ENCODE measurements at places on chromosomes 11 and 22.

- no peak for DNase-seq
Measured at GRCh38 chr22:19872779-19873137, 18.1 kb upstream of the GNB1L start.

DNA sequence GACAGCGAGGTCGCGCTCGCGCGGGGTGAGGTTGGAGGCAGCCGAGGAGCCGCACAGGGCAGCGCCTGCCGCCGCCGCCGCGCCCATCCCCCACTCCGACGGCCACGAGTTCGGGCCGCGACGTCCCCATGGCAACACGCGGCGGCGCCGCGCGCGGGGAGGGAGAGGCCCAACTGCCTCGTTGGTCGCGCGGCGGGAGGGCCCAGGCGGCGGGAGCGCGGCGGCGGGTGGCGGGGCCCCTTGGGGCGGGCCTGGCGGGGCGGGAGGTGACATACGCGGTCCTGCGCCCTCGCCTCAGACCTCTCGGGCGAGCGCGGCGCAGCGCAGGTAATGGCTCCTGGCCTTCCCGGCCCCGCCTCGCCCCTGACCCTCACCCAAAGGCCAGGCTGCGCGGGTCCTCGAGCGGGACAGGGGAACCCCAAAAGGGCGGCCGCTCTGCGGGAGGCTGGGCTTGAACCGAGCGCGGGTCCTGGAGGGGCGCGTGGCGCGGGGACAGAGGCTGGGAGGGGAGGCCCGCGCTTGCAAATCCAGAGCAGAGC lies at the start of gene DEUP1:
TSS of gene DEUP1 (plus strand) at position 297 of the 539 bp plus-strand sequence. CDS start 1,518 bp downstream, outside the sequence.
- no peak for DNase-seq

- no peak for DNase-seq
Measured at GRCh38 chr22:37021710-37022482, 2.4 kb downstream of the MPST start.

GRCh38 chr11:1052133-1053011 lies 15.9 kb upstream of the MUC6 start:
- DNase-seq, result no peak

DNA sequence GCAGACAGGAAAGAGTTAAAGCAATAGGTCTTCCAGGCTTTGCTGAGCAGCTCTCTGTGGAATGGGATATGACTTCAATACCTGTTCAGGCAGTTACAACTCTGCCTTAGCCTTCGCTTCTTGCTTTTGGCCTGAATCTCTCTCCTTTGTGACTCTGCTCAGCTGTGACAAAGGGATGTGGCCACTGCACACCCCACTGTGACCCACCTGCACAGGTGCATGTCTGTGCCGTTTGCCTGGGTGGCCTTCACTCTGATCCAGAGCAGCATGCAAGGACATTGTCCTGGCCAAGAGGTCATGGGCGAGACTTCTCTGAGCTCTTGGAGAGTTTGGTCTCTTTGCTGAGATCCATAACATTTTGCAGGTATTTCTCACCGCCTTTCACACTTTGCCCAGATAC lies 891.3 kb downstream of the BRD1 start:
- DNase-seq, result no peak

DNA sequence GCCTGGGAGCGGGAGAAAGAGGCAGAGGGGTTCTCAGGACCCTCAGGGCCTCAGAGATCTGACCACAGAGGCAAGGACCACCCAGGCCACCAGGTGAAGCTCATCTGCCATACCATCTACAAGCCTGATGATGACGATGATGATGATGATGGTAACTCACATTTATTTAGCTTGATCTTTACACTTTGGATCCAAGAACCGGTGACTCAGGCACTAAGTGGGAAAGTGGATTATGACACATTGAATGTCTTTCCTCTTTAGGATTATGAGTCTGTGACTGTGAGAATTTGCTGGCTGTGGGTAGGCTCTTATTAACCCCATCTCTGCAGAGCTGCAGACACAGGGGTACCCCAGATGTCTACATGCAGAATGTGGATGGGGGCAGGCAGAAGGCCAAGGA lies 110.3 kb downstream of the DSCAML1 start:
- no peak for DNase-seq

DNA sequence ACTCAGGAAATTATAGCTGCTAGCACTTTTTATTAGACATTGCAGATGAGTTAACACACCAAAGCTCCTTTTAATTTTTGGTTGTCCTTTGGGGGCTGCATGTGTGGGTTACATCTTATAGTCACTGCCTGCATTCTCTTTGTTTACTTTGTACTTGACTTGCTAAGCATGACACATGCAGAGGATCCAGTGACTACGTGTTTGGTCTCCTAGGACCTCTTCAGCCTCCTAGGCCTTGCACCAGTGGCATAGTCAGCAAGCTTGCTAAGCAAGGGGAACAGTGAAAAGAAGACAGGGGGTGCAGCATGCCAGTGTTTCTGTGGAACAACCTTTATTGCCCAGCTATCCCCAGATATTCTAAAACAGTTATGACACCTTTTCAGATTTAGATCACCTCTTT lies 108.2 kb downstream of the PAX6 start:
- DNase-seq, result no peak

DNA sequence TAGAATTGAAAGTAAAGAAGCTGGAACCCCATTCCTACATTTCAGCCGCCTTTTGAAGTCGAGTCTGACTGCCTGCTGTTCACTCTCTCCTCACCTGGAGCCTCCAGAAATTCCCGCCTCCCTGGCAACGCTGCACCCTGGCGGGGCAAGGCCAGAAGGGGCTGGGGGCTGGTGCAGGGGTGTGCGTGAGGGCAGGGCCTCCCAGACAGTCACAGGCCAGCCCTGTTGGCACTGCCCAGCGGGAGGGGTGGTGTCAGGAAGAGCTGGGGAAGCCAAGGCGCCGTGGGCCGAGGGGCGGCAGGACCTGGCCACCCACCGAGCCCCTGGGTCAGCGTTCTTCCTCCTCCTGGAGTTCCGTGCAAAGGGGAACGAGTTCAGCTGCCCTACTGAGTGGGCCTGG lies 123.2 kb downstream of the KCNQ1OT1 start:
- DNase-seq, result no peak

GRCh38 chr22:46588279-46589140 lies 31.7 kb upstream of the GRAMD4 start:
- DNase-seq, result no peak

DNA sequence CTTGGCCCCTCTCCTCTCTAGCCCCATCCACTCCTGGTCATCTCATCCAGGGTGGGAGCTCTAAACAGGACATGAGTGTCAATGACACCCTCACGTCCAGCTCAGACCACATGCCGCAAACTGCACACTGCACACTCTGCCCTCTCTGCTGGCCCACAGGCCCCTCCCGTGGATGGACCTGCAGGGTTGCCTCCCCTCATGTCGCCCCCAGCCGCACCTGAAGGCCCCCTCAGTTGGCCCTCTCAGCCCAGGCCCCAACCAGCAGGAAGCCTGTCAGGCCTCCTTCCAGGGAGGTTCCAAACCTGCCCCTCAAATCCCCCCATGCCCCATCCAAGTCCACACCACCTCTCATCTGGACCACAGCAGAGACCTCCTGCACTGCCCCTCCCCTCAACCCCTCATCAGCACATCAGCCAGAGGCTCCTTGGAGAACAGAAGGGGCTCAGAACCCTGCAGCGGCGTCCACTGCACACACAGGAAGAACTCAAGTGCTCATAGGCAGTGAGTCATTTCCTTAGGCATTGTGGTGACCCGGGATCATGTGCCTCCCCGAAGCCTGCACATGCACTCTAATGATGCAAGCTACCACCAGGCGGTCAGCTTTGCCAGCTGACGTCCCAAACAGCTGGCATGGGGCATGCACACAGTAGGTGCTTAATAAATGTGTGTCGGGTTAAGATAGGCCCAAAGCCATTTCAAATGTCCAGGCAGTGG lies 12.9 kb upstream of the CDKN1C start:
- DNase-seq, result no peak

- no peak for DNase-seq
Measured at GRCh38 chr11:108985945-108986279, 321.0 kb downstream of the DDX10 start.

- DNase-seq, result no peak
Measured at GRCh38 chr11:33859306-33859705, 32.6 kb downstream of the LMO2 start.

DNA sequence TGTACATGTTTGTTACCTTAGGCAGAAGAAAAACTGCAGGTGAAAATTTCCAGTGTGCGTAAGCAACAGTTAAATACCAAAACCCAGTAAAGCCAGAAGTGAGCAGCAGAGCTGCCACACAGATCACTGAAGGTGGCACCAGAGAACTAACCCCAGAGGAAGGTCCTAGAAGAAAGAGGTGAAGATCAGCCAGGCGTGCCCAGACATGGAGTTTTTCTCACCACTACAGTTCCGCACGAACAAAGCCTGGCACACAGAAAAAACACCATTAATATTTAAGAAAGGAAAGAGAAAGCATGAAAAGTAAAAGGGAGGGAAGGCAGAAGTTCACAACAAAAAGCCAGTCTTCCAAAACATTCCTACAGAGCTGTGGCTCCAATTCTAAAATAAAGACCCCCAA lies 60.7 kb downstream of the STK33 start:
- no peak for DNase-seq

- DNase-seq, result no peak
Measured at GRCh38 chr22:22357024-22357883, 112.7 kb downstream of the VPREB1 start.

GRCh38 chr11:104254347-104254746 lies 90.4 kb upstream of the PDGFD start:
- no peak for DNase-seq

GRCh38 chr11:215581-216037 lies 8.1 kb downstream of the RIC8A start:
- no peak for DNase-seq

- DNase-seq, result no peak
Measured at GRCh38 chr11:57214494-57214893, 22.6 kb downstream of the APLNR start.

GRCh38 chr11:93236741-93237675 lies 39.2 kb upstream of the SLC36A4 start:
- DNase-seq, result no peak

GRCh38 chr22:26910845-26911244 lies 253.5 kb downstream of the MIAT start:
- DNase-seq, result no peak

DNA sequence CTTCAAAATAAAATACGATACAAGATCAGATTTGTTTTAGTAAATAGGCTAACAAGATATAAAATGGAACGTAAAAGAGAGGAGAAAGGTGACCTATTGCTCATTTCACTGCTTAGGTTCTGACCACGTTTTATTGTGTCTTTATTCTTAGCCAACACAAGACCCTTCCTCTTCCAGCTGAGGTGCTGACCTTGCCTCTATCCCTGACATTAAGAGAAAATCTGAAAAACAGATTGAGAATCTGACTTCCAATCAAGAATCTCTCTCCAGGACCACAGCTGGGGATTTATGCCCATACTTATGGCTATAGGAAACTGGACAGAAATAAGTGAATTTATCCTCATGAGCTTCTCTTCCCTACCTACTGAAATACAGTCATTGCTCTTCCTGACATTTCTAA lies at the start of gene OR10A5:
TSS of gene OR10A5 (plus strand) at position 301 of the 400 bp plus-strand sequence. CDS start at position 301, 0 bp downstream.
- DNase-seq, result no peak

- DNase-seq, result no peak
Measured at GRCh38 chr11:68812526-68812925, 29.2 kb downstream of the CPT1A start.
